Left lobe of liver (tissue), 2 donors: ENCODE measurements at places on chromosomes 7 and 10.
A peak's percentile ranks its signal among the peaks of the same experiment; 100 is the strongest.

- no peak for DNase-seq
Observed at GRCh38 chr10:115117301-115117700, 24.1 kb downstream of the ATRNL1 start.

DNA sequence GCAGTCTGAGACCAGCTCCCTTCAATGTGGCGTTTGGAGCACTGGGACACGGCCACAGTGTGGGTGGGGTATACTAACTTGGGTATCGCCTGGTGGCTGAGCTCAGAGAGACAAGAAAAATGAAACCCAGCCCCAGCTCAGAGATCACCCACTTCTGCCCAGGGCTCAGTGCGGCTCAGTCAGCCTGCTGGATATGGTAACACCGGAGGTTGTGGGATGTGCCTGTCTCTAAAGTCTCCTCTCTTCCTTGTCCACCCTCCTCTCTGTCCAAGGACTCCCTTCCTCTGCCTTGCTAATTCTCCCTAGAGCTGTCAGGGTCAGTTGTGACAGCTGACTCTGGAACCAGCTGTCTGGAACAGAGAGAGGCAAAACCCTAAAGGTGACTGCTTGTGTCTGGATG, 149.1 kb downstream of the PTPN20 start:
- DNase-seq = no peak

- no peak for DNase-seq
Observed at GRCh38 chr10:87760195-87760905, 57.7 kb downstream of the ATAD1 start.

DNA sequence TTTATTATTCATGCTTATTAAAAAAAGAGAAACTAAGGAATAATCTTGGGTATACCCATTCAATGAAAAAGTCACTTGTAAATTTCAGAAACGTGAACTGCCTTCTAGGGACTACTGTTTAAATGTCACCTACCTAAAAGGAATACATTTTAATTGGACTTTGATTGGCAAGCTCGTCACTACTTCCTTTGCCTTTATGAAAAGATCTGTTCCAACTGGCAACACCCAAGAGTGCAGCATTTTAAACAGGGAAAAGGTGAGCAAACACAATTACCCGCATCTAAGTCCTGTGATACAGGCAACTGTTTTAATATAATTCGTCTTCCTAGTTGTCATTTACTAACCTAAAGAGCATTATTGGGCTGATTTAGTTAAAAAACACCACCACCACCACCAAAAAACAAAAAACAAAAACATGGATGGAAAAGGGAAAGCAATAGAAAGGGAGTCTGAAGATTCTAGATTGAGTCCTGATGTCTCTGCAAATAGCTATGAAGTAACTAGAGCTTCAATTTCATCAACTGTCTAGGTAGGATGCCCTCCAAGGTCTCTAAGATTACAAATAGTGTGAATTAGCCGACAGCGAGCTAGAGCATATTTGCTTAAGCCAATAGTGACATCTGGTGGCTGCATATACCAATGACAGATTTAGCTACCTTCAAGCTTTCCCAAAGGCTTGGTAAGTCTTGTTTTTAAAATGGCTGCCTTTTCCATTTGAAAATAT, 33.8 kb upstream of the ICA1 start:
- DNase-seq = no peak

DNA sequence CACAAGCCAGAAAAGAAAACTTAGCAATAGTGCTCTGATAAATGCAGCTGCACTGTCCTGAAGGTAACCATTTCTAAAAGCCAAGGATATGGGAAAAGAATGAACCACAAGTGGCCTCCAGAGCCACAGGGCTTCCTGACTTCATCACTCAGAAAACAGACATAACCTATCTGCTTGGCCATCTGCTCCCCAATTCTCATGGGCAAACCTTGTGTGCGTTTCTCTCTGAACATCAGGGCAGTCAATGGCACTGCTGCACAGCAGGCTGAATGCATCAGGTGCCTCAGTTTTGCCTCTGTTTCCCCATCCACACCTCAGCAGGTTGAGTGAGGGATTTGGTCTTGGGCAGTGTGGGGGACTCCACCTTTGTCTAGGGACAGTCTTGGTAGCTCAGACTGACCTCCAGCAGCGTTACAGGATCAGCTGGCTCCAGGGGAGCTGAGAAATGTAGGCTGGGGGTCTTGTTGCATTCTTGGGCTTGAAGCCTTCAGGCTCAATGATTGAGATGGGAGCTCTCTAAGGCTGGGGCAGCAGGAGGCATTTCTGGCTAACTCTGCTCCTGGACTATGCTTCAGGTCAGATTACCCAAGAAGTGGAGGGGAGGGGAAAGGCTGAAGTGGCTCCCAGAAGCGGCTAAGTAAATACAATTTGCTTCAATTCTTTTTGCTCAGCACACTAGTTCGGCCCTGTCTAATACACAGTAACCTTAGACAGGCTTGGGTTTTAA, 23.6 kb upstream of the PDLIM1 start:
- DNase-seq = no peak

GRCh38 chr10:43939389-43939938, 290.8 kb upstream of the ZNF32 start:
- peak; percentile 16 for DNase-seq

- no peak for DNase-seq
Observed at GRCh38 chr7:96040250-96040772, 268.0 kb downstream of the DYNC1I1 start.

GRCh38 chr7:15674586-15674985, 11.9 kb downstream of the MEOX2 start:
- DNase-seq = no peak

DNA sequence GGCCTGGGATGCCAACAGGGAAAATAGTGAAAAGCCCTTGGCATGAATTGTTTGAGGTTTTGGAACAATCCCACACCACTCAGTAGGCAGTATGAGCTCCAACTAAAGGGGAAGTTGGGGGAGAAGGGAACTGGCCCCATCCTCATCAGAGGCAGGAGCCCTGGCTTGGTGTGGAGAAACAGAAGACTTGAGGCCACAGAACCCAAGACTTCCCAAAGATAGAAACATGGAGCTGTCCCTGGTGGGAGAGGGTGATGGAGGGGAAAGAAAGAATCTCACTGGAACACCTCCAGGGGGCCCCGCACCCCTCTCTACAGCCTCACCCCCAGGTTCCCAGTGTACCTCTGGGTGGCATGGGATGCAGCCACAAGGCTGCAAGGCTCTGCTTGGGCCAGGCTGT, 85.7 kb downstream of the VSTM4 start:
- no peak for DNase-seq

DNA sequence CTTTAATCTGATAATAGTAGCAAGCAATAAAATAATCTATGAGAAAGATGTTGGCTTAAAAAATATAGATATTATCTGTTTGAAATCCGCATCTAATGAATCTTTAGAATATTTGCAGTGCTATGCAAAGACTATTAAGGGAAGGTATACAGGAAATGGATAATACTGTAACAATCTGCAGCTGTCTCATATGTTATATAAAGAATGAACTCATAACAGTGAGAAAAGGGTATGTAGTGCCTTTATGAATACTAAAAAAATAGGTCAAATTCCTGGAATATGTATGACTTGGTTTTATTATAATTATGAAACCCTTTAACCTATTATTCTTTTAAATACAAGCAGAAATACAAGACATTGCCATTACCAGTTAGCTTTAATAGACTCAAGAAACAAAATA, 105.1 kb upstream of the GPR22 start:
- no peak for DNase-seq

GRCh38 chr10:42801135-42801534, 18.5 kb downstream of the BMS1 start:
- DNase-seq = no peak

DNA sequence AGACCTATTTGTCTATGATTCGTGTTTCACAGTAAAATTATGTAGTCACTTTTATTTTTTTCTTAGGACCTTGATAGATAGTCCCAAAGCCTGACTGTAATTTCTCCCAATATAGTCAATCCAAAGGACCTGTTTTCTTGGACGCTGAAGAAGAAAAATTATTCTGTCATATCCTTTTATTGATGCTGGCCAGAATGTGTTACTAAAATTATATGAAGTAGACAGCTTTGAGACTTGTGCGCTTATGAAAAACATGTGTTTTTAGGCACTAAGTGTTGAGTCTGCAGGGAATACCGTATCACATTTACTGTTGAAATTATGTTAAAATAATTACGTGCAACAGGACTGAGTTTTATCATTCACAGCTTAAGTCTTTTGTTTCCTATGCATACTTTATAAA, 17.9 kb downstream of the TES start:
- no peak for DNase-seq

GRCh38 chr7:117755136-117755535, 118.1 kb downstream of the CTTNBP2 start:
- DNase-seq = no peak

- no peak for DNase-seq
Observed at GRCh38 chr7:95322854-95323253, 1.5 kb downstream of the PON1 start.

GRCh38 chr10:89837165-89838043, 136.0 kb downstream of the KIF20B start:
- DNase-seq = no peak

DNA sequence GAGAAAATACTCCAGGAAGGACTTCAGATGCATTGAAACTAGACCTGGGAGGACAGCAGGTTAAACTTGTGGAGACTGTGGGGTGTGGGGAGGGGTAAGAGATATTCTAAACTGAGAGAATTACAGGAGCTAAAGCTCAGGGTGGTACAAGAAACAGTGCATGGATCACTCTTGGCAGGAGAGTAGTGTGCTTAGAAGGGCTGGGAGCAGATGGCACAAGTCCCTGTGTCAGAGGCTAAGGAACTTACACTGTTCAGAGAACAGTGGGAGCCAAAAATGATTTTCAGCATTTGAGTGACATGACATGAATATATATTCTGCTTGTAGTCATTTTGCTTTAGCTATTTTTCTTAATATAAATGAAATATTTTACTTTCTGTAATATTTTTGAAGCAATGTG, 36.0 kb upstream of the LAMB1 start:
- no peak for DNase-seq

DNA sequence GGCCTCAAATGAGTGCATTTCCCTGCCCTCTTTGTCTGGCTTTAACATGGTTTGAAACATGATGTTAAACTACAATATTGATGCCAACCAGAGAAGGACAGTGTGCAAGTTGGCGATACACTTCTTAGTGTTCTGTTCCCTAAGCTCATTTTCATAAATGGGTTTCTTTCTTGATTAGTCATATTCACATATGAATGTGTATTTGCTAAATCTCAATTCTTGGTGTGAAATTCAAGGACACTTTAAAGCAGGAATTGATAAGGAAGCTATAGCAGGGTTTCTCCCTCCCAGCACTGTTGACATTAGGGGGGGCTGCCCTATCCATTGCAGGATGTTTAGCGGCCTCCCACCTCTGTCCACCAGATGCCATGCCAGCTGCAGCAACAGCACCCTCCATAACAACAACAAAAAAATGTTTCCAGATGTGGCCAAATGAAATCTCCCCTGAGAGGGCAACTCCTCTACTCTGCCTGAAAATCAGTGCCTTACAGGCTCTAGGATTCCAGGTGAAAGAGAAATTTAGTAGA, 13.1 kb downstream of the CCNY start:
- no peak for DNase-seq

GRCh38 chr7:31066516-31067130, 14.5 kb downstream of the ADCYAP1R1 start:
- no peak for DNase-seq

DNA sequence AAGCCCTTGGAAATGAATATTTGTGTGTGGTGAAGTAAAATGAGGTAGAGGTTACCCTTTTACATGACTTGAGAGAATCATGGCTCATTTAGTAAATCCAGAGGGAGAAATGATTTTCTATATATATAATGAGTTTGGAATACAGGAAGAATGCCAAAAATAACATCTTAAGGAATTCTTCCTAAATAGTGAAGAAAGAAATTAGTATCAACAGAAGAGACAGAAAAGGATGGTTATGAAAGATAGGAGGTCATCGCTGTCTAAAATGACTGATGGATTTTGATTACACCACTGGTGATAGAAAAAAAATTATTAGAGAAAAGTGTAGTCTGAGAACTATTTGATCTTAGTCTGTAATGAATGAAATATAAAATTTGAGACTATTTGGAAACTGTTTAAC, 283.0 kb downstream of the ADK start:
- DNase-seq = no peak

DNA sequence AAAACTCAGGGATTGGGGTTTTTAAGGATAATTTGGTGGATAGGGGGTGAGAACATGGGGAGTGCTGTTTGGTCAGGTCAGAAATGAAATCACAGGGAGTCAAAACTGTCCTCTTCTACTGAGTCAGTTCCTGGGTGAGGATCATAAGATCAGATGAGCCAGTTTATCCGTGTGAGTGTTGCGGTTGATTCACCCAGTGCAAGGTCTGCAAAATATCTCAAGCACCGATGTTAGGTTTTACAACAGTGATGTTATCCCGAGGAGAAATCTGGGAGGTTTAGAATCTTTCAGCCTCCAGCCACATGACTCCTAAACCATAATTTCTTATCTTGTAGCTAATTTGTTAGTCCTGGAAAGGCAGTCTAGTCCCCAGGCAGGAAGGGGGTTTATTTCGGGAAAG, 31.7 kb upstream of the AGR2 start:
- DNase-seq = no peak
